Astrocyte of the cerebellum (primary cell): ENCODE measurements at places on chromosomes 2 and 18.
A peak's percentile ranks its signal among the peaks of the same experiment; 100 is the strongest.

GRCh38 chr2:121382744-121383143 lies 97.7 kb upstream of the TFCP2L1 start:
- DNase-seq: no peak

DNA sequence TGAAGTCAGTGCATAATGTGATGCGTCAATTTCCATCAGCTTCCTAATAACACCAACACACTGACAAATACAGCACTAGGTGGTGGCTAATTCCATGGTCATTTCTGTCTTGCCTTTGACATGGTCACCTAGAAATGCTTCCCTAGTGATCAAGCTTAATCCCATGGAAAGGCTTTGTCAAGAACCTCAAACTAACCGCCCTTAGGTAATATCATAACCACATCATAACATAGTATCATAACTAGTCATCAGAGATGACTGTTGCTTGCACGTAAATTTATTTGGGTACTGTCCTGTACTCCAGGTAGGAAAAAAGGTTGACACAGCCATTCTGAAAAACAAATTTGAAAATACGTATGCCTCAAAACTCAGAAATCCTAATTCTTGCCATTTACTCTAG lies 471.8 kb downstream of the IRS1 start:
- DNase-seq: no peak

GRCh38 chr2:219352448-219353023 lies 20.0 kb upstream of the RESP18 start:
- peak; percentile 16 for DNase-seq

DNA sequence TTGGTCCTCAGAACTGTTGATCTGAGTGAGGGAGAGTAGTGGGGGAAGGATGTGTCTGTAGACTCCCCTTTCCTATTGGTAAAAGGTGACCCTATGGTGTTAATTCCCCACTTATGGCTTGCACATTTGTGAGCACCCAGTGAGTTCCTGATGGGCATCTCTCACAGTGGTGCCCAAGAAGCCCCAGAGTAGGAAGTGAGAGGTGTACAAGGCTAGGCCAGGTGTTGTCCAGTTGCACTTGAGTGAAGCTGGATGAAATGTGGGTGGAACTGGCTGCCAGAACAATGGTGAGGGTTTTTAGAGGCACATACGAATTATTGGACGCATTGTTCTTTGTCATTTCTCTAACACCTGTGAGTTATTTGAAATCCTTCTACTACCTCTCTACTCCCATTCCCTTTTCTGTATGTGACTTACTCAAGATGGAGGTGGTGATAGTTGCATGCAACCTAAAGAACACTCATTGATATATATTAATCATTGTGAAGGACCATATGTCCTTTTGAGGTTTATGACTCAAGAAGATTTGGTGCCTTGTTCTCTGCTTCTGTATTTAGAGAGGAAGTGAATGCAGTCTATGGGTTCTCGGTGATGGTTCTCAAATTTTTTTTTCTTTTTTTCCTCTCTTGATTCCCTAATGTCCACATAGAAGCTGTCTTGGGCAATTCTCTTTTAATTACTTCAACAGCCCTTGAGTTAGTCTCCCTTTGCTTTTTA lies 162.7 kb downstream of the FSHR start:
- DNase-seq: no peak
